Fibroblast of skin of right biceps (primary cell): ENCODE measurements at places on chromosomes 7 and 10.

GRCh38 chr10:107072028-107072427, 92.5 kb downstream of the SORCS1 start:
- no peak for DNase-seq

- peak; percentile 36 for DNase-seq
These were observed 30.3 kb upstream of the IL6 start for GRCh38 chr7:22696541-22697228.

DNA sequence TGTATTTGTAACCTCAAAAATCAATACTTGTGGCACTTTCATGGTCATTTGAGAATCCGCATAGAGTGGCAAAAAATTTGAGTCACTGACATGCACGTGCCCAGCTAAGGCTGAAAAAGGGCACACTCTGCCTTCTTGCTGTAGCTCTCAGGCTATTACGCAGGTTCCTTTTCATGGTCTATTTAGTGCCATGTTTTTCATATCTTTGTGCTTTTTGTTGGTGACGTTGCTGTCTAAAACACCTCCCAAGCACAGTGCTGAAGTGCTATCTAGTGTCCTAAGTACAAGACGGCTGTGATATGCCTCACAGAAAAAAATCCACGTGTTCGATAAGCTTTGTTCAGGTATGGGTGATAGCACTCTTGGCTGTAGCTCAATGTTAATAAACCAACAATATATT, 50.9 kb downstream of the CREB3L2 start:
- no peak for DNase-seq

GRCh38 chr7:138575897-138576428, 115.9 kb downstream of the TRIM24 start:
- no peak for DNase-seq

GRCh38 chr10:52561322-52561721, 211.3 kb downstream of the MBL2 start:
- no peak for DNase-seq

- no peak for DNase-seq
These were observed 61.6 kb downstream of the LHPP start for GRCh38 chr10:124522933-124523871.

DNA sequence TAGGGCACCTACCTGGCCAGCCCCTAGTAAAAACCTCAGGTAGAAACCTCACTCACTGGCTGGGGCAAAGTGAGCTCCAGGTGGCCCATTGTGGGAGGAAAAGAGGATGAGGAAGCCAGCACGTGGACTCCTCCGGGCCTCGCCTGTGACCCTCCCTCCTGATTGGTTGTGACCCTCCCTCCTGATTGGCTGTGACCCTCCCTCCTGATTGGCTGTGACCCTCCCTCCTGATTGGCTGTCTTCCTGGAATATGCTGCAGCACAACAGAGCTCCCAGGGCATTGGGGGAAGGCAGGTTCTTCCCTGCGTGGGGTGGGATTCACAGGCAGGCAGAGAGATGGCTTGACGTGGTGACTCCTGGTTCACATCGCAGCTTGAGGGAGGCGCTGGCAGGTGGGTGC, 343.0 kb downstream of the GLRX3 start:
- no peak for DNase-seq

DNA sequence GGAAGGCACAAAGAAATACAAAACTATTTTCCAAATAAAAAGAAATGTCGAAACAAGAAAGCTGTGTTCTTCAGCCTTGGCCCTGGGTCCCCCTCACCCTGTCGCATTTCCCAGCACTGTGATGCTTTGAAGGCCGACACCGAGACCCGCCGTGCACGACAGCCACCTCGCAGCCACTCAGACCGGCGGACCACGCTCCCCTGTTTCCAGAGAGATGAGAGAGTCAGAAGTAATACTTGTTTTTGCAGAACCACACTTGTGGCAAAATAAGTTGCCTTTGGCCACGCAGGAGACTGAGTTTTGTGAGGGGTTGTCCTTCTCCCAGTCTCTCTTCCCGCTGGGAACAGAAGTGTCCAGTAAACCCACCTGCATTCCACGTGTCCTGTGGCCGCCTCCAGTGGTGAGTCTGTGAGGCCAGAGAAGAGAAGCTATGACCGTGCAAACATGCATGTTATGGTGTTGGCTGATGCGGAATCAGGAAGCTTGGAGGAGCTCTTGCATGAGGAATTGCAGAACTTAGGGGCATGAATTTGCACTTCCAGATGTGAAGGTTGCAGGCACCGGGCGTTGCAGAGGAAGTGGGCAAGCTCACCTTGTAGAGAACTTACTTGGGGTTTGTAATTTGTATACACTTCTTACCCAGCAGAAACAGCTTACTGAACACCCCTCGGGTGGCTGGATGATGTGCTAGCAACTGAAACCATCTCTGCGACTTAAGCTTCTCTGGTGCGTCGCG, 194.5 kb downstream of the EBF3 start:
- no peak for DNase-seq
